Activated CD4-positive, alpha-beta T cell treated with anti-CD3 and anti-CD28 coated beads, Interleukin-2, amount 10 ng/mL, durations not matched to agents 24 days and 14 days (primary cell): ENCODE measurements at places on chromosomes 4 and X. TPM values are rescaled to one million over a fixed set of nuclear protein-coding genes. Genes with fewer than 3 reads are reported as not detected.

DNA sequence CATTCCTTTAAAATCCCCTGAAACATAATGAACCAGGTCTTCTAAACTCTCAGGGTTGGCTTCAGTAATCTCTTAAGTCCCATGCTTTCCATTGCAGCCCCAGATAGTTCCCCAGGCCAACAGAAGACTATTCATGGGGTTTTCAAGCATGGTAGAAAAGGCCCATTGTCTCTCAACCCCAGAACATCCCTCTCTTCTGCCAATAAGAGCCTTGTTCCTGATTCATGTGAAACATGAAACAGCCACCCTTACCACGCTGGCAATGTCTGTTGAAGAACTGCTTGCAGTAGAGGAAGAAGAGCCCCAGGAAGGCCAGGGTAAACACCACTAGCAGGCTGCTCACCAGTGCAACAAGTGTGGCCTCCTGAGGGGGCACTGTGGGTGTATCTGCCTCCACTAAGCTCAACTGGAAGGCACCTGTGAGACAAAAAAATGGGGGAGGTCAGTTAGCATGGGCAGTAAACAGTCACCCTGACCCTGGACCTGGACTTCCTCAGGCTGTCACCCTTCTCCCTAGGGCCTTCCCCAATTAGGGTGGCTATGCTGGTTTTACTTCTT lies 36.4 kb downstream of the EDA2R start:
- H3K36me3 ChIP-seq: peaks cover 3% of the 10 kb centered on the region
- H3K4me1 ChIP-seq: no peaks in the 10 kb centered on the region
- H3K27me3 ChIP-seq: no peaks in the 10 kb centered on the region
- H3K4me3 ChIP-seq: no peak overlapping the region
- DNase-seq: no peak

GRCh38 chr4:149886786-149887490 lies 71.3 kb upstream of the IQCM start:
- H3K4me1 ChIP-seq: no peaks in the 10 kb centered on the region
- no peaks in the 10 kb centered on the region for H3K36me3 ChIP-seq
- no peak for DNase-seq
- no peaks in the 10 kb centered on the region for H3K27me3 ChIP-seq

The ARHGAP36 gene
- not detected in 2 replicates for total RNA-seq

The HPSE gene
- total RNA-seq: 17.7 and 19.8 TPM in 2 replicates

- no peaks in the 10 kb centered on the region for H3K4me1 ChIP-seq
- no peaks in the 10 kb centered on the region for H3K27me3 ChIP-seq
- H3K27ac ChIP-seq: no peak overlapping the region
- H3K36me3 ChIP-seq: no peaks in the 10 kb centered on the region
- no peak overlapping the region for H3K4me3 ChIP-seq
These were observed 21.5 kb downstream of the SORCS2 start for GRCh38 chr4:7213807-7214206.

The FTSJ1 gene
- total RNA-seq: 95.6 and 101 TPM in 2 replicates

DNA sequence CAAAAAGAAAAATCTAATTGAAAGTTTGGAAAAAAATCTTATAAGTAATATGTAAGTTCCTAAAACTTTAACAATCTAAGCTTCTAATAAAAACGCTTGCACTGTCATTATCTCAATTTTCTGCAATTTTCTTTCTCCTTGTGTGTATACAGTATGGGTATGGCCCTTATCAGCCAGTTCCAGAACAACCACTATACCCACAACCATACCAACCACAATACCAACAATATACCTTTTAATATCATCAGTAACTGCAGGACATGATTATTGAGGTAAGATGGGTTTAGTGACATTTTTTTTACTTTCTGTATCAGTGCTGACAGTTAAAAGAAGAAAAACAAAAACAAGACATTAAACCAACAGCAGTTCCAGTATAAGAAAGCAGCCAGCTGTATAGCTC lies 4.9 kb downstream of the STATH start:
- H3K4me3 ChIP-seq: no peak overlapping the region
- H3K36me3 ChIP-seq: no peaks in the 10 kb centered on the region
- H3K27me3 ChIP-seq: no peaks in the 10 kb centered on the region
- H3K4me1 ChIP-seq: no peaks in the 10 kb centered on the region

GRCh38 chrX:78712336-78712735 lies 35.2 kb upstream of the LPAR4 start:
- H3K4me1 ChIP-seq: peaks cover 2% of the 10 kb centered on the region
- H3K4me3 ChIP-seq: no peak overlapping the region
- no peaks in the 10 kb centered on the region for H3K36me3 ChIP-seq
- no peak for DNase-seq

The SRPK3 gene
- total RNA-seq: not detected in 2 replicates

- H3K27ac ChIP-seq: no peak overlapping the region
- no peaks in the 10 kb centered on the region for H3K36me3 ChIP-seq
- peaks cover 2% of the 10 kb centered on the region for H3K4me1 ChIP-seq
- peaks cover 16% of the 10 kb centered on the region for H3K27me3 ChIP-seq
- H3K4me3 ChIP-seq: no peak overlapping the region
These were observed 24.4 kb upstream of the SLC25A43 start for GRCh38 chrX:119374736-119375135.

The APLN gene
- total RNA-seq: 0.65 and 0.66 TPM in 2 replicates

DNA sequence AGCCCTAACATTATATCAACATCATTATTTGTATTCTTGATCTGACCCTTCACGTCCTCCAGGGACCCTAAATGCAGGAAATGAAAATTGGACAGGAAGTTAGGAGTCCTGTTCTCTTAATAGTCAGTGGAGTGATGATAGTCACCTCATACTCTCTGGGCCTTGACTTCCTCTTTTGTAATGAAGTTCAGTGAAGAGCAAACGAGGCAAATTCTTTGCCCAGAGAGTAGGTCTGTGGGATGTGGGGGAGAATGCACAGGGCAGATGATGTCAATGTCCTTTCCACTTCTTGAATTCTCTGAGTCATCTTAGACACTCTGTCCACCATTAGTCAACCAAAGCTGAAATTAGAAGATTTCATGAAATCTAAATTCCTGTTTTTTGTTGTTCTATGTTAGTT lies 17.1 kb upstream of the GPRIN3 start:
- no peak for DNase-seq
- peaks cover 9% of the 10 kb centered on the region for H3K36me3 ChIP-seq
- peak overlapping the region; percentile 58 for H3K27ac ChIP-seq
- peaks cover 31% of the 10 kb centered on the region for H3K4me1 ChIP-seq

DNA sequence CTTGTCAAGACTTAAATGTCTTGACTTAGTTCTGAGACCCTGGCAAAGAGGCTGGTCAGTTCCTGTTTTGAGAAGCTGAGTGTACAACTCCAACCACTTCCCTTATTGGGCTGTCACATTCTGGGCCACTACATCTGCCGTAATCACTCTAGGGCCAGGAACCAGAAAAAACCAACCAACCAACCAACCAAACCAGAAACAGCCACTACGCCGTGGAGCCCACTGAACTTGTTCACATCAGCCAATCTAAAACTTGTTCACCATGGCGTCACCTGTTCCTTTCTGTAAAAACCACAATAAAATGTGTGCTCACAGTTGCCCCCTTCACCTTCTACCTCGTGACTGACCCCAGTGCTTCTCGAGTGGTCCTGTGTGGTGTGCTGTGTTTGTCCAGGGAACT lies 107.3 kb downstream of the JADE1 start:
- peaks cover 26% of the 10 kb centered on the region for H3K4me1 ChIP-seq
- no peak for DNase-seq
- peaks cover 23% of the 10 kb centered on the region for H3K36me3 ChIP-seq
- H3K4me3 ChIP-seq: no peak overlapping the region
- no peaks in the 10 kb centered on the region for H3K27me3 ChIP-seq
- no peak overlapping the region for H3K27ac ChIP-seq

The XG gene
- total RNA-seq: not detected in 2 replicates

The GUCY1B1 gene
- 0.37 and 0.66 TPM in 2 replicates for total RNA-seq

The GC gene
- not detected in 2 replicates for total RNA-seq

The HTRA3 gene
- 0.12 TPM in 1 of 2 replicates, not detected in the other for total RNA-seq

- H3K27me3 ChIP-seq: peaks cover 63% of the 10 kb centered on the region
- H3K36me3 ChIP-seq: no peaks in the 10 kb centered on the region
- H3K4me1 ChIP-seq: peaks cover 8% of the 10 kb centered on the region
- H3K4me3 ChIP-seq: peak overlapping the region; percentile 81
- DNase-seq: peak; percentile 70
These were observed 626 bp downstream of the JADE3 start for GRCh38 chrX:46912603-46913491.

The METTL14 gene
- total RNA-seq: 50.2 and 51.9 TPM in 2 replicates

GRCh38 chrX:33178218-33178617 lies 33.1 kb downstream of the DMD start:
- H3K27me3 ChIP-seq: no peaks in the 10 kb centered on the region
- H3K4me3 ChIP-seq: no peak overlapping the region
- H3K27ac ChIP-seq: no peak overlapping the region
- H3K36me3 ChIP-seq: no peaks in the 10 kb centered on the region
- no peak for DNase-seq
- H3K4me1 ChIP-seq: no peaks in the 10 kb centered on the region

DNA sequence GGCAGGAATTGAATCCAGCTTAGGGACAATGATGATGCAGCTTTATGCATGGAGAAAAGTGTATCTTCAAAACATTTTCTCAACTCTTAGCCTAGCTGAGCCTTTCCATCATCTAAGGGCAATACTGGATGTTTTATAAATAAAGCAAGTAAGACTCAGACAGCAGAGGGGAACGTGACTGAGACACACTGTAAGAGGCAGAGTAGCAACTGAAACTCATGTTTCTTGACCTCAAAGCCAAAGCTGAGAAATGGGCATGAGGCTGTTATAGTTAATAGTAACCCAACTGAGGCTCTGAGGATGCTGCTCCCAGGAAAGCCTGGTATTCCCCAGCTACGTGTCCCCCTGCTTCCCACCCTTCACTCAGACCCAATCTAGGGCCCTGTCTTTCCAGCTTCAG lies 44.6 kb downstream of the ARHGEF9 start:
- no peak for DNase-seq
- no peak overlapping the region for H3K27ac ChIP-seq
- H3K4me1 ChIP-seq: peaks cover 30% of the 10 kb centered on the region
- no peaks in the 10 kb centered on the region for H3K27me3 ChIP-seq
- H3K4me3 ChIP-seq: no peak overlapping the region
- H3K36me3 ChIP-seq: peaks cover 4% of the 10 kb centered on the region

- H3K36me3 ChIP-seq: no peaks in the 10 kb centered on the region
- no peak for DNase-seq
These were observed 258.2 kb upstream of the CXorf51A start for GRCh38 chrX:147072747-147073146.

The IL1RAPL1 gene
- total RNA-seq: not detected in 2 replicates

The FAM47E gene
- not detected in 2 replicates for total RNA-seq

The MCF2 gene
- total RNA-seq: 0.40 and 0.43 TPM in 2 replicates

- no peak overlapping the region for H3K4me3 ChIP-seq
- no peaks in the 10 kb centered on the region for H3K4me1 ChIP-seq
- no peaks in the 10 kb centered on the region for H3K27me3 ChIP-seq
These were observed 56.9 kb downstream of the FAT1 start for GRCh38 chr4:186666750-186667149.

GRCh38 chr4:31045151-31045550 lies 325.0 kb downstream of the PCDH7 start:
- DNase-seq: no peak
- no peaks in the 10 kb centered on the region for H3K27me3 ChIP-seq
- no peaks in the 10 kb centered on the region for H3K36me3 ChIP-seq
- H3K27ac ChIP-seq: no peak overlapping the region

DNA sequence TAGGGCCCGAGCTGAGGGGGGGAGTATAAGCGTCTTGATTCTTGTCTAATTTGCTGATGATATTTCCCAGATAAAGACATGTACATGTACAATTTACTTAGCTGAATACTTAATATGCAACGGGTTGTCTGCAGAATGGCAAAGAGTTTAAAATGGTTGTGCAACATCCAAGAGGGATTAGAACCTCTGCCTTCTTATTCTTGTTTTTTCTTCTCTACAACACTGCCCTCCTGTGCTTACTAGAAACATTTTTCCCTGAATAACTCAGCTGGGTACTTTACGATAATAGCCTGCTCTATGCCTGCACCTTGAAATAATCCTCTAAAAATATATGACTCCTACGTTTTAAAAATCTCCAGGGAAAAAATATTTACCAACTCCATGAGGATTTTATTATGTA lies 41.8 kb downstream of the INTS12 start:
- no peak overlapping the region for H3K4me3 ChIP-seq
- no peak for DNase-seq
- no peaks in the 10 kb centered on the region for H3K4me1 ChIP-seq
- H3K27me3 ChIP-seq: peaks cover 18% of the 10 kb centered on the region

GRCh38 chr4:104615496-104615895 lies 120.8 kb upstream of the CXXC4 start:
- H3K27me3 ChIP-seq: no peaks in the 10 kb centered on the region
- H3K4me1 ChIP-seq: no peaks in the 10 kb centered on the region
- H3K27ac ChIP-seq: no peak overlapping the region
- no peaks in the 10 kb centered on the region for H3K36me3 ChIP-seq
- H3K4me3 ChIP-seq: no peak overlapping the region

DNA sequence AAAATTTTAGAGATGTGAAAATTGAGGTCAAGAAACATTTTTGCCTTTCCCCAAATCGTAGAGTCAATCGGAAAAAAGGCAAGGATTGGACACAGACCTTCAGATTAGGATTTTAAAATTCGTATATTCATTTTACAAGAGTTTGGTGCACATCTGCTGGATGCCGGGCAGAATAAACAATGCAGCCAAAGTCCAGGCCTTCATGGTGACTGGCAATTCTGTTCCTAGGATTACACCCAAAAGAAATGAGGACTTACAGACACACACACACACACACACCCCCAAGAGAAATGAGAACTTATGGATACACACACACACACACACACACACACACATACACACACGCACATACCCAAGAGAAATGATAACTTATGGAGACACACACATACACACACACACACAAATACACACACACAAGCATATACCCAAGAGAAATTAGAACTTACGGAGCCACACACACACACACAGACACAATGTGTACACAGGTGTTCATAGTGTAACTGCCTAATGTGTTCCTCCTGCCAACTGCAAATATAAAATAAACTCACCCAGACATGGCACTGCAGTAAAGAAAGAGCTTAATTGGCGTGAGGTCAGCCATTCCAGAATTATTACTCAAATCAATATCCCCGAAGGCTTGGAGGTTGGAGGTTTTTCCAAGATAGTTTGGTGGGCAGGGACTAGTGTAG lies 165.7 kb upstream of the STS start:
- no peaks in the 10 kb centered on the region for H3K4me1 ChIP-seq
- H3K27me3 ChIP-seq: no peaks in the 10 kb centered on the region
- H3K36me3 ChIP-seq: no peaks in the 10 kb centered on the region
- H3K4me3 ChIP-seq: no peak overlapping the region
- H3K27ac ChIP-seq: no peak overlapping the region
- no peak for DNase-seq

The TSPAN6 gene
- 0.12 TPM in 1 of 2 replicates, not detected in the other for total RNA-seq

DNA sequence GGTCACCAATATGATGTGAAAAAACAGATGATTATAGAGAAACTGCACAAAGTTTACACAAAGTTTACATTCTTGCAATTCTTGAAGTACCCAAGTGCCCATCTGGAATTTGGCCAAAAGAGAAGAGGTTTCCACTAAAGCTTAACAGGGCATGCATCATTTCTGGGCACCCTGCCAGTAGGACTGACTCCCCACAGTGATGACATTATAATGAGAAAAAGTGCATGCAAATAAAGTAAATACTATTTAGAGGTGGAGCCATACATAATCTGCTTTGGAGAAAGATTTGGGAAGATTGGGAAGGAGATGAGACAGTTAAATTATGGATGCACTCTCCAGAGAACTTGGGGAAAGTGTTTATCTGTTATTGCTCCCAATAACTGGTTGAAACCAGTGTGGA lies 93.7 kb upstream of the TRPC3 start:
- H3K27me3 ChIP-seq: peaks cover 20% of the 10 kb centered on the region
- H3K27ac ChIP-seq: no peak overlapping the region
- no peaks in the 10 kb centered on the region for H3K4me1 ChIP-seq
- no peaks in the 10 kb centered on the region for H3K36me3 ChIP-seq
